ENCODE measurements at places on chromosomes 5 and 9. TPM values are rescaled to one million over a fixed set of nuclear protein-coding genes. Genes with fewer than 3 reads are reported as not detected.

DNA sequence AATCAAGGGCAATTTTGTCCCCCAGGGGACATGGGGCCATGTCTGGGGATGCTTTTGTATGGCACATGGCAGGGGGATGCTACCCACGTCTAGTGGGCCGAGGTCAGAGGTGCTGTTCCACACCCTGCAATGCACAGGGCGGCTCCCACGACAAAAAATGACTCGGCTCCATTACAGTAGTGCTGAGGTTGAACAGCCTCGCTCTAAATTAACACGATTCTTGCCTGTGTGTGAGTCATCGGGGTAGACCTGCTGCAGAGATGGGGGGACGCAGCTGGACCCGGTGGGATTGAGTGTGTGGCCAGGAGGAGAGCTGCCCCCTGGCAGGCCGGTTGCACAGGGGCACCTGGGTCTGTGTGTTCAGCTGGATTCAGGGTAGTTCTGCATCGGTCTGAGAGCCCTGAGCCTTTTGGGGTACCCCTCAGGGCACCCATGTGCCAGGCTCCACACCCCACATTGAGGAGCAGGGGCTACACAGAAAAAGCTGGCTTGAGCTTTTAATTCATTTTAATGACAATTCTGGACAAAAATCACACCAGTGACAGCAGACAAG, 20.0 kb upstream of the COL5A1 start:
- no peak for DNase-seq

GRCh38 chr9:137366891-137367381, 56.0 kb downstream of the EXD3 start:
- DNase-seq, result no peak

DNA sequence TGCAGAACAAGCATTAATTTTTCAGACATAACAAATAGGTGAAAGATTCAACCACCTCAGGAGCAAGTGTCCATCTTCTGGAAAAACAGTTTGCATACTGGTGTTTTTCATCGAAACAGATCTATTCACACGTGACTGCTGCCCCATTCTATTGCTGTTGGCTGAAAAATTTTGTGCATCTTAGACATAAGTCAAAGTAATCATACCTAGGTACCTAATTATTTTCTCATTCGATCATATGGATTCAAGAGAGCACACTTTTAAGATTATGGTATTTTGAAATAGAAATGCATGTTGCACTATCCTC, 72.9 kb upstream of the CDH6 start:
- DNase-seq, result no peak

DNA sequence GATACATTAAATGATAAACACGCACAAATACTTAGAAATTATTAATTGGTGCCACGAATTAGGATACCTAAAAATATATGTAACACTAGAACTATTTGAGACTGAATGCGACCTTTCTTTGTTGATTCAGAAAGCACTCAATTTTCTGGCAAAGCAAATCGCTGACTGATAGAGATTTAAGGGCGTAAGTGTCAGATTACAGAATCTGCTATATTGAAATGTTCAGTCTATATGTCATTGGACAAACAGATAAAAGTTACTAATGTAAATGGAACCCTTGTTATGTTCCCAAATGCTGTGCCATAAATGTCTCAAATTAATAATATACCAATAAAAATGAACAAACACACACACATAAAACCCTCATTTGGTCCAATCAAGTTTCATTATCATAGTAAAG, 137.9 kb downstream of the MPDZ start:
- DNase-seq, result peak; percentile 16

DNA sequence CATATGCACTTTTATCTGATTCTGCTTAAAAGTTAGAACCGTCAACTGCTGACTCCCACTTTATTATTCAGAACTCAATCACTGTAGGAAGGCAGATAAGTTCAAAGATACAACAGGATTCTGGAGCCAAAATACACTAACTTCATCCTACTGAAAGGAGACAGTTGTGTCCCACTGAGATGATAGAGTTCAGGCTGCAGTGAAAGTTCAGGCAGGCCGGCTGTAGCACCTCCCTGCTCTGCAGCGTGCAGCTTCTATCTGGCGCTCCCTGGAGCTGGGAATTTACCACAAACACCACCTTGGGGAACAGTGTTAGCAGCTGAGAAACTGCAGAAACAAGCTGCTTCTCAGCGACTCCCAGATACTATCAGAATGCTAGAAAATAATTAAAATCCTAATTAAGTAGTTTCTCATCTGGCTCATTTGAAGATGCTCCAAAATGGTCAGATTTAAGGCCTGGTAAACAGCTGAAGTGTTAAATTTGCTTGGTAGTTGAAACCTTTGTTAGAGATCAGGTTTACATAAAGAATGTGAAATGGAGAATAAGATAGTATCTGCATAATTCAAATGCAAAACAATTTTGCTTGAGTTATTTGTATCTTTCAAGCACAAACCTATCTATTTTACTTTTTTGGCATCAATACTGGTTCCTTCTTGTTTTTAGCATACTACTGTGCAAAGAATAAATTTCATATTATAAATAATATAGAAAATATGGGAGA, 52.3 kb upstream of the CNTLN start:
- DNase-seq, result peak; percentile 5

DNA sequence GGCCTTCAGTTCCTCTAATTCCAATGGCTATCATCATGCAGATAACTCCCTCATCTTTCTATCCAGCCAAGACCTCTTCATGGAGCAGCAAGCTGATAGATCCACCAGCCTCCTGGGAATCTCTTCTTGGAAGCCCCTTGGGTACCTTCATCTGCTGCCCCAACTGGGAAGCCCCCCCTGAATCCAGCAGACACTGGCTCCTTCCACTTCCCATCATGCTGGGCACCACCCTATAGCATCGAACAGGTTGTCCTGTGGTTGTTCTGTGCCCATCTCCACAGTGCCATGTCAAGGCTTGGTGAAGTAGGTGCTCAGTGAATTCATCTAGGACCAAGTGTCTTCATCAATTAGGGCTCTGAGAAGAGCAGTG, 410.4 kb upstream of the KLF4 start:
- DNase-seq, result no peak

The EQTN gene
- not detected for total RNA-seq

- DNase-seq, result no peak
These were observed 11.9 kb downstream of the LPCAT1 start for GRCh38 chr5:1511651-1512540.

The FANCG gene
- 50.0 TPM for total RNA-seq

The PCDHAC2 gene
- 1.00 TPM for total RNA-seq

DNA sequence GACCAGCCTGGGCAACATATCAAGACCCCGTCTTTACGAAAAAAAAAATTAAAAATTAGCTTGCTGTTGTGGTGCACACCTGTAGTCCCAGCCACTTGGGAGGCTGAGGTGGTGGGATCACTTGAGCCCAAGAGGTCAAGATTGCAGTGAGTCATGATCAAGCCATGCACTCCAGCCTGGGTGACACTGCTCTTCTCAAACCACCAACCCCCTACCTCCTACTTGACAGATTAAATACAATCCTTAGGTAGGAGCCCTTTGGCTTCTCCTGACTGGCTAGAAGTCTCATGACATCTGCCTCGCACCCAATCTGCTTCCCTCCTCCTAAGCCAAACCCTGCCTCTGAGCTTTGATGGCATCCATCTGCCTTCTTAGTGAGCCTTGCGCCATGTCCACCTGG, 11.6 kb upstream of the FBP1 start:
- DNase-seq, result no peak

- DNase-seq, result peak; percentile 44
These were observed 139.8 kb upstream of the BASP1 start for GRCh38 chr5:17077440-17078233.

DNA sequence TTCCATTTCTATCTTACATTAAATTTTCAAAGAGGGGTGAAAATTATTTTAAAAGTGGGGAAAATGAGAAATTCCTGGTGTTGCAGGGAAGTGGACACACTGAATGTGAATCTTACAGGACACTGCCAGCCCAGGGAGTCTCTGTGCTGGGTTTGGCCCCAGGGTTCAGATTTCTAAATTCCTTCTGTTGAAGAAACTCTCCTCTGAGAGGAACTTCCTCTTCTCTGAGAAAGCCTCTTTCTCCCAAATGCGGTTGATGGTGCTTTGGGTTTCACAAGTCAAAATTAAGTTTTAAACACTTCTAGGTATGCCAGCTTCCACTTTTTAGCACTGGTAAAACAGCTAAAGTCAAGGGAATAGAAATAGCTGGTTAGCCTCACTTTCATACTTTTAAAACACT, 317.9 kb upstream of the ITGA1 start:
- no peak for DNase-seq

GRCh38 chr5:140637371-140638100, 1.7 kb upstream of the TMCO6 start:
- no peak for DNase-seq

GRCh38 chr5:30918171-30918570, 275.3 kb upstream of the CDH6 start:
- DNase-seq, result no peak

The PPP1R2B gene
- total RNA-seq, result not detected

- DNase-seq, result peak; percentile 54
These were observed 242.1 kb downstream of the HCN1 start for GRCh38 chr5:45454114-45454513.

The C5orf52 gene
- total RNA-seq, result not detected

Measured in endothelial cell of umbilical vein (primary cell).